ENCODE measurements at places on chromosomes 2 and 18. TPM values are rescaled to one million over a fixed set of nuclear protein-coding genes. Genes with fewer than 3 reads are reported as not detected.
A peak's percentile ranks its signal among the peaks of the same experiment; 100 is the strongest.

Gene NHEJ1
- 29.6 TPM for total RNA-seq

Gene TRIM54
- 0.25 TPM for total RNA-seq

Gene VPS4B
- total RNA-seq, result 35.3 TPM

Gene ERMN
- 0.61 TPM for total RNA-seq

Gene CASP10
- total RNA-seq, result 5.8 TPM

Gene C2orf80
- not detected for total RNA-seq

Gene OSBPL1A
- total RNA-seq, result 15.9 TPM

DNA sequence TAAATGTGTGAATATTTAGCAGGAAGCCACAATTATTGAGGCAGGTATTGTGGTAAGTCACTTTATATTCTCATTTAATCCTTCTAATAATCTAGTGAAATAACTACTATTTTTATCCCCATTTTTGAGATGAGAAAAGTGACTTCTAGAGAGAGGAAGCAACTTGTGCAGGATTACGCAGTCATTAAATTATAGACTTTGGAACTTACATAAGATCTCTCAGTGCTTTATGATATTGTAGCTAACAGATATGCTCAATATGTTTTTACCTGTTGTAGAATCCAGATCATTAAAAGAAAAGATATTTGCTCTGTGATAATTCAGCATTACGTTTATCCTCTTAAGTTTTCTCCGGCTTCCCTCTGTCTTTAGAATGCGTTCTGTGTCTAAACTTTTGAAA lies 50.5 kb downstream of the MBD5 start:
- no peak for DNase-seq
- H3K27me3 ChIP-seq, result no peaks in the 10 kb centered on the region
- no peaks in the 10 kb centered on the region for H3K36me3 ChIP-seq

DNA sequence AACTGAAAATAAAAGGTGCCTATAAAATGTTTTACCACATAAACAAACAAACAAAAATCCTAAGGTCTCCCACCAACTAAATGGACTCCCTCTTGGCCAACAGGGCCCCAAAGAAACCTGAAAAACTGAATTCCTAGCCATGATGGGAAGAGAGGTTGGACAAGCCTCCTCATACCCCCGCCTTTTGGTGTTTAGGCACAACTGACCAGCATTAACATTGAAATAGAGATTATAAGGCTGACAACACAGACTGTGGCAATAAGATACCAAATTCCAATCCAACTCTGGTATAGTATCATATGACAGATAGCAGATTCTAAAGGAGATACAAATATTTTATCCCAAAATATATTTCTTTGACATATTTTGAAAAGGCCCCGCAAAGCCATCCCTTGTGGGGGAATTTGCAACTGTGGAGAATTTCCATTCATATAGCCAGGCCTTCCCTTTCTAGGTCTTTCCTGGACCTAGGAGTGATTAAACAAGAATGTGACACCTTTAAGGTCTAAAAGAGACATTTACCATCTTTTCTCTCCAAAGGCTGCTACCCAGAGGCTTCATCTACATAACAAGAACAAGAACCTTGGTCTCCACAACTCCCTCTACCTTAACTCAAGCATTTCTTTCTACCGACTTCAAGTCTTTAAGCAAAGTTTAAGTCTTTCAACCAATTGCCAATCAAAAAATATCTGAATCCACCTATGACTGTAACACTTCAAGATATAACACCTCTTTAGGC lies 80.0 kb downstream of the CHN1 start:
- H3K4me3 ChIP-seq, result no peak overlapping the region
- DNase-seq, result no peak
- H3K36me3 ChIP-seq, result no peaks in the 10 kb centered on the region
- H3K4me1 ChIP-seq, result no peaks in the 10 kb centered on the region
- no peak overlapping the region for H3K27ac ChIP-seq

GRCh38 chr2:210839450-210839849 lies 283.1 kb downstream of the CPS1 start:
- H3K4me1 ChIP-seq, result no peaks in the 10 kb centered on the region
- H3K27me3 ChIP-seq, result no peaks in the 10 kb centered on the region
- no peaks in the 10 kb centered on the region for H3K36me3 ChIP-seq
- H3K4me3 ChIP-seq, result no peak overlapping the region

DNA sequence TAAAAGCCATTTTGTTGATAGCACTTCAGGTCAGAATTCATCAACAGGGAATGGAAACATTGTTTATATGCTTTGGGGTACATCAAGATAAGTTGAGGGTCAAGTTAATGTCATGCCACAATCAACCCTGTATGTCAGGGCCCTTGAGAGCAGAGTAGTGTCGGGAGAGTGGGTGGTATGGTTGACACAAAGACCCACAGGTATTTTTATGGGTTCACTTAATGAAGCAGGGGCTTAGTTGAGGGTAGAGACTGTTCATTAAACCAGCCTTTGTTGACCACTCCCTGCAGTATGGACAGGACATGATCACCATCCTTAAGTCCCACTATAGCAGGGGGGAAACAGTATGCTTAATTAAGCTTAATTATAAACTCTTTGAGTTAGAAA lies 5.7 kb downstream of the RPL37A start:
- no peak for DNase-seq
- no peak overlapping the region for H3K27ac ChIP-seq
- peaks cover 12% of the 10 kb centered on the region for H3K36me3 ChIP-seq
- H3K27me3 ChIP-seq, result no peaks in the 10 kb centered on the region
- peaks cover 15% of the 10 kb centered on the region for H3K4me1 ChIP-seq

- H3K4me3 ChIP-seq, result no peak overlapping the region
- no peaks in the 10 kb centered on the region for H3K4me1 ChIP-seq
- H3K27ac ChIP-seq, result no peak overlapping the region
- no peak for DNase-seq
- no peaks in the 10 kb centered on the region for H3K36me3 ChIP-seq
Measured at GRCh38 chr2:219772103-219772635, 144.7 kb downstream of the SLC4A3 start.

- H3K4me1 ChIP-seq, result no peaks in the 10 kb centered on the region
- no peaks in the 10 kb centered on the region for H3K36me3 ChIP-seq
- no peak overlapping the region for H3K27ac ChIP-seq
- H3K4me3 ChIP-seq, result no peak overlapping the region
Measured at GRCh38 chr2:173137610-173138009, 62.0 kb downstream of the MAP3K20 start.

DNA sequence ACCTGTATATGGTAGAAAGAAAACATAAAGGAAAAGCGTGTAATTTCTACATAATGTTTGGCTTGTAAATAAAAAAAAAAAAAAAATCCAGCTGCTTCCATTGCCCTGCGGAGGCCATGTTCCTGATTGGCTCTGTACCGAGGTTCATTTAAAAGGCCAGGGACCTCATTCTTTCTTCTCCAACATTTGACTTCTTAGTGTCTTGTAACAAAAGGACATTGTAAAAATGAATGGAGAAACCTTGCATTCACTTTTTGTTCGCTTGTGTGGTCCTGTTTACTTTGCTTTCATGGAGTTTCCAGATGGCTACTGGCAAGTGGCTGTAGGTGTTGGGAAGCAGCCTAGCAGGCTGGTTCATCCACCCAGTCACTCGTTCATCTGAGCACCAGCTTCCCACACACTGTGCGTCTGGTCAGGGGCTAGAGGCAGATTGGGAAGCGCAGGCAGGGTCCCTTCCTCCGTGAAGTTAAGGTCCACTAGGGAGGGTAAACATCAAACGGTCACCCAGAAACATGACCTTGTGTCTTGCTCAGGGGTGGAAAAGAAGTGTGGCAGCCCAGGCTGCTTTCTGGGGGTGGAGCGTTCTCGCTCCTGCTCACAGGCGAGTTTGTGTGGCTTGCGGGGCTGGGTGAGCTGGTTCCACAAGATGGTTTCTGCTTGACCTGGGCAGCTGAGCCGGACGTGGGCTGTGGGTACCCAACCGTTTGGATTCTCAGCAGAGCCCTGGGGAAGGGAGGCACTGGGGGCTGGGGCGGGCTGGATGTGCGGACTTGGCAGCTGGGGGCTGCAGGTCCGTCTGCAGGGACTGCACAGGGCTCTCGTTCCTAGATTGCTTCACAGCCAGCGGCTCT lies 260.7 kb downstream of the AGAP1 start:
- no peaks in the 10 kb centered on the region for H3K36me3 ChIP-seq
- H3K4me3 ChIP-seq, result no peak overlapping the region

DNA sequence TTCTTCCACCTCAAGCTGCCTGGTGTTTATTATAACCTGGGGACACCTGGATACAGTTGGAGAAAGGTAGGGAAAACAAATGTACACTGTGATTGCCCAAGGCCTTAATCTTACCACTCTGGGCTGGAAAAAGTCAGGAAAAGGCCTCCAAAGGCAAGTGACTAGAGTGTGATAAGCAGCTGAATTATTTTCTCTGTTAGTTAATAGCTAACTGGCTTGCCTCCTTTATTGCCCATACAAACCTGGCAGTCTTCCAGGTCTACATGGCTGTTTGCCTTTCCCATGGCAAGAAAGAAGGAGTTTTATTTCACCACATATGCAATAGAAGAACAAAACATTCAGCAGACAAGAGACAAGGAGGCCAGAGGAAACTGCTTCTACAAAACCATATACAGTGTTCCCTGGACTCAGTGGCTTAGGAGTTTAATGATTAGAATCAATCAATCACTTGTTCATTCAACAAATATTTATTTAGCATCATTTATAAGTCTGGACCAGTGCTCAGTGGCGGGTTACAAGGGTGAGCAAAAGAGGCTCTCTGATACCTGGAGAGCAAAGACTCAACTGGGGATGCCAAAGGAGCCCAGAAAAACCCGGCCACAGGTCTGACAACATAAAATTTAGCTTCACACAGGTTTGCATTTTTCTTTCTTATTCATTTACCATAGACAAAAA lies 27.5 kb upstream of the SUCLG1 start:
- peak; percentile 61 for DNase-seq
- H3K27me3 ChIP-seq, result no peaks in the 10 kb centered on the region
- H3K4me3 ChIP-seq, result no peak overlapping the region

- H3K36me3 ChIP-seq, result no peaks in the 10 kb centered on the region
- no peak for DNase-seq
- no peak overlapping the region for H3K4me3 ChIP-seq
- H3K27ac ChIP-seq, result no peak overlapping the region
- H3K27me3 ChIP-seq, result no peaks in the 10 kb centered on the region
Measured at GRCh38 chr2:149816756-149817551, 229.4 kb upstream of the MMADHC start.

GRCh38 chr2:8154936-8155335 lies 526.9 kb upstream of the ID2 start:
- no peak overlapping the region for H3K4me3 ChIP-seq
- H3K36me3 ChIP-seq, result no peaks in the 10 kb centered on the region
- H3K4me1 ChIP-seq, result no peaks in the 10 kb centered on the region
- H3K27me3 ChIP-seq, result no peaks in the 10 kb centered on the region
- no peak overlapping the region for H3K27ac ChIP-seq
- no peak for DNase-seq

- no peak overlapping the region for H3K4me3 ChIP-seq
- no peak for DNase-seq
- no peak overlapping the region for H3K27ac ChIP-seq
- no peaks in the 10 kb centered on the region for H3K36me3 ChIP-seq
- H3K4me1 ChIP-seq, result peaks cover 28% of the 10 kb centered on the region
- H3K27me3 ChIP-seq, result no peaks in the 10 kb centered on the region
Measured at GRCh38 chr2:46072101-46072820, 224.9 kb upstream of the EPAS1 start.

DNA sequence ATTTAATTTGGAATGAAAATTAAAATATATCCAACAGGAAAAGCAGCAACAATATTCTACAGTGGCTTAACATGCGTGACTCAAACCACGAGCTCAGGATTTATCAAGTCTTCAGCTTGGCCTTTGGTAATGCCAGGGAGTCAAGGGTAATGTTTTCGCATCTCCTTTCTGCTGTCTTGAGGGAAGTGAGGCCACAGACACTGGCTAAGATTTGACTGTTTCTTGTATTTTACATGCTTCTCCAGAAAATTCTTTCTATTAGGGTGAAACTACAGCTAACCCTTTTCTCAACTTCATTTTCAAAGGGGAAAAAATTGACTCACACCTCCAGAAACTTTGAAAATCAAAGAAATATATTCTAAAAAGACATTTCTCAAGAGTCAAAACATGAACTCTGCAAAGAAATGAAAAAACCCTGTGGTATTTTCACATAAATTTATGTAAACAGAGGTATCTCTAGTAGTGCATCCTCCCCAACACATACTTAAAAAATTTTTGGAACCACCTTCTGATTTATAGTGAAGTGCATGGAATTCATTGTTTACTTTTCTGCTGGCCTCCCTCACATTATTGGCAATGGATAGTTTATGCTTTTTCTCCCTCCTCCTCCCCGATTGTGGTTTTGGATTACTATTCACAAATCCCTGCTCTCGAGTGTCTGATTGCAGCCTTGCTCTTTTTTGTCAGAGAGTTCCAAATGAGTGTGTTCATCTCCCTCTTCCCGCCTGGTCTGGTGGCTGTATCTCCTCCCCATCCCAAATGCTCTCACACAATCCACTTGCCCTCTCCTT lies 48.7 kb downstream of the DPP4 start:
- H3K4me1 ChIP-seq, result no peaks in the 10 kb centered on the region
- H3K27me3 ChIP-seq, result no peaks in the 10 kb centered on the region
- no peak for DNase-seq

DNA sequence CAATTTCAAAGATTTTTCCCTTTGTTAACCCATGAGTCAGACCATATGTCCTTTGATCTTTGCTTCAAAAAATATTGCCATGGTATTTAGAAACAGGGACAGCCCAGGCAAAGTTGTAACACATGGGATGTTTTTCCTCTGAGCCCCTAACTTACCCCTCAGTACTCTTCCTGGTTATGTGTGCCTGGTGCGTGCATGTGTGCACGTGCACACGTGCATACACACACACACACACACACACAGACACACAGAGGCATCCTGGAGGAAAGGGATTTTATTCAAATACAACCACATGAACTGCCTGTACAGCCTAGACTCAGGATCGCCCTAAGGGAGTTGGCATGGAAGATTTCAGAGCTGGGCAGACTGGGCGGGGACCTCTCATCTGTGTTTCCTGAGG lies 5.1 kb downstream of the AFF3 start:
- no peak overlapping the region for H3K27ac ChIP-seq
- H3K4me3 ChIP-seq, result no peak overlapping the region
- no peak for DNase-seq
- no peaks in the 10 kb centered on the region for H3K36me3 ChIP-seq

DNA sequence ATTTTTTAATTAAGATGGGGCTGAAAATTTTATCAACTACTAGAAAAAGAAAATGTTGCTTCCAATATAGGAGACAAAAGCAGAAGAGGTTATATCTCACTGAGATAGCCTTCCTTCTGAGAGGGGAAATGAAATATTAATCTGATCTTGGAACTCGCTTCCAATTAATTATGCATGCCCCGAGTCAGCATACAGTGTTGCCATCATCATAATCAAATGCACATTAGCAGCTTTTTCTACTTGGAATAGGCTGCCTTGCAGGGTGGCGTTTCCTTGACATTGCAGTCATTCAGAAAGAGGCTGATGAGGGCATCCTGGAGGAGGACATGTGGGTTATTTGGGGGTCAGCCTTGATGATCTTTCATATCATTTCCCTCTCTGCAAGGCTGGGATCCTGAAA lies 18.4 kb upstream of the RPL37A start:
- H3K27me3 ChIP-seq, result no peaks in the 10 kb centered on the region
- no peaks in the 10 kb centered on the region for H3K4me1 ChIP-seq
- no peaks in the 10 kb centered on the region for H3K36me3 ChIP-seq
- no peak for DNase-seq
- H3K27ac ChIP-seq, result no peak overlapping the region
- H3K4me3 ChIP-seq, result no peak overlapping the region

- H3K4me1 ChIP-seq, result peaks cover 97% of the 10 kb centered on the region
- H3K4me3 ChIP-seq, result no peak overlapping the region
- no peaks in the 10 kb centered on the region for H3K27me3 ChIP-seq
- H3K36me3 ChIP-seq, result no peaks in the 10 kb centered on the region
- DNase-seq, result peak; percentile 70
Measured at GRCh38 chr18:21997207-21998143, 171.9 kb upstream of the GATA6 start.

GRCh38 chr2:53843595-53843994 lies 16.2 kb downstream of the GPR75 start:
- H3K4me1 ChIP-seq, result no peaks in the 10 kb centered on the region
- H3K4me3 ChIP-seq, result no peak overlapping the region
- no peaks in the 10 kb centered on the region for H3K36me3 ChIP-seq
- no peak for DNase-seq

Data from Caco-2 (cell line).